HCT116 (cell line): ENCODE measurements at places on chromosomes 11 and 22.
A peak's percentile ranks its signal among the peaks of the same experiment; 100 is the strongest.

DNA sequence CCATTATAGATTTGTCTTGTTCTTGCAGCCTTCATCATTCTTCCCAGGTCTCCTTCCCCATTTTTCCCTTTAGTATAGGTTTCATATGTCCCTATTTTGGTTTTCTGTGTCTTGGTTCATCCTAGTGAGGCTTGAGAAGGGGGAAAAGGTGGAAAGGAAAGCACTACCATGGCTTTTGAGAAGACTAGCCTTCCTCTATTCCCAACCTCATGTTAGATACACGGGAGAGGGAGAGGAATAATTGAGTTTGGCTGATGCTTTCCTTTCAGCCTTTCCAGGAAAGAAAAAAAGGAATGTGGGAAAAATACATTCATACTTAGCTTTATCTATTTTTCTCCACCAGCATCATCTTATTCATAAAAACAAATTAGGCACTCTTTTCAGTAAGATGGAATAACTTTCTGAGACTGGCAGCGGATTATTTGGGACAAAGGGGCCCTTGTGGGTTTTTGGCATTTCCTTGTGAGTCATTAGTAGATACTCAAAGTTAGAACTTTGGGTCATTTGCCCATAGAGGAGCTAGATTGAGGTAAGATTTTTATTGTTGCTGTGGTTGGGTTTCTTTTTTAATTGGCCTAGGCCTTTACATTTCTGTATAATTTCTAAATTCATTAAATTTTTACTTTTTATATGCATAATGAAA, 23.8 kb downstream of the CAPRIN1 start:
- H3K4me1 ChIP-seq, result peaks cover 41% of the 10 kb centered on the region
- peak overlapping the region; percentile 76 for H3K27ac ChIP-seq

GRCh38 chr22:37243402-37244113, 511 bp downstream of the RAC2 start:
- H3K4me1 ChIP-seq, result peaks cover 11% of the 10 kb centered on the region
- peak overlapping the region; percentile 71 for H3K4me3 ChIP-seq
- H3K27ac ChIP-seq, result peak overlapping the region; percentile 54; the same call in 1 of the 2 replicates
- H3K36me3 ChIP-seq, result no peaks in the 10 kb centered on the region
- H3K27me3 ChIP-seq, result no peaks in the 10 kb centered on the region

DNA sequence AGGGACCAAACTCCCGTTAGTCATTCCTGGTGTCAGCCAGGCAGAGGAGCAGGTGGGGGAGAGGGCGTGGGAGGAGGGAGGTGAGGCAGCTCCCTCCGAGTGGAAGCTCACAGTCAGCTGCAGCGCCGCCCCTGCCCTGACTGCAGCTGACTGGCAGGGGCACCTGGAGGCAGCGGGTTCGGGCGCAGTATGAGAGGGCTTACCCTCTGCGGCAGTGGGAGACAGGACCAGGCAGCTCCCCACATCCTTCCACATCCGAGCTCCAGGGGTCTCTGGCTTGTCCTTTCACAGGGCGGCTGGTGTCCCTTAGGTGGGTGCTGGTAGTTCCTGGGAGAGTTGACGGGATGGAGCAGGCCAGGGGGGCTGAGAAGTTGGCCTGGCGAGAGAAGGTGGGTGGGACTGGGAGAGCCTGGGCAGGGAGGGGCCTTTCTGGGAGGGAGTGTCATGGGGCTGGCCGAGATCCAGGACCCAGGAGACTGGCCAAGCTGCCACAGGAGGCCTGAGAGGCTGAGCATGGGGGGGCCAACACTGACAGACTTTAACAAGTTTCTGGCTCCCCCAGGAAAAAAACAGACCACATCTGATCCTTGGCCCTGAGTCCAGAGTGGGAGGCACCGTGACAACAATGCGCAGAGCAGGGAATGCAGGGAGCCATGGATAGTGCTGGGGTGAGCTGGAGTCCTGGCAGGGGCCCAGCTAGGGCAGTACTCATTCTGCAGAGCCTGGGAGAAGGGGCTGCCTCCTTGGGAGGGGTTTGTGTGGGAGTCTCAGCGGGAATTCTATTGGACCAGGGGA, 4.9 kb downstream of the ADORA2A start:
- no peaks in the 10 kb centered on the region for H3K27me3 ChIP-seq
- no peaks in the 10 kb centered on the region for H3K36me3 ChIP-seq
- no peak for DNase-seq
- H3K4me1 ChIP-seq, result no peaks in the 10 kb centered on the region

GRCh38 chr11:111733016-111733415, 33.2 kb downstream of the PPP2R1B start:
- H3K36me3 ChIP-seq, result no peaks in the 10 kb centered on the region
- H3K27ac ChIP-seq, result no peak overlapping the region
- DNase-seq, result no peak

DNA sequence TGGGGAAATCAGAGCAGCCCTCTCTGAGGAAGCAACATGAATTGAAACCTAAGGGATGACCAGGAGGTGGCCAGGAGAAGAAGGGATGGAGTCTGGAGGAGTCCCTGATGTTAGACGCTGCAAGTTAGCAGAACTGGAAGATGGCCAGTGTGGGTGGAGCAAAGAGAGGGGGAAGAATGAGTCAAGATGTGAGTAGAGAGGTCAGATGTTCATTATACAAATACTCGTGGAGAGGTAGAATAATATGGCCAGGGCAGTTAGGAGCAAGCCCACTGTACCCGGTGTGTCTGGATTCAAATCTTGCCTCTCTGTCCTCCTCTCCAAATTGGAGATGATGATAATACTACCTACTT, 242.0 kb downstream of the TENM4 start:
- no peak overlapping the region for H3K4me3 ChIP-seq
- no peaks in the 10 kb centered on the region for H3K4me1 ChIP-seq
- no peak for DNase-seq
- no peaks in the 10 kb centered on the region for H3K36me3 ChIP-seq

DNA sequence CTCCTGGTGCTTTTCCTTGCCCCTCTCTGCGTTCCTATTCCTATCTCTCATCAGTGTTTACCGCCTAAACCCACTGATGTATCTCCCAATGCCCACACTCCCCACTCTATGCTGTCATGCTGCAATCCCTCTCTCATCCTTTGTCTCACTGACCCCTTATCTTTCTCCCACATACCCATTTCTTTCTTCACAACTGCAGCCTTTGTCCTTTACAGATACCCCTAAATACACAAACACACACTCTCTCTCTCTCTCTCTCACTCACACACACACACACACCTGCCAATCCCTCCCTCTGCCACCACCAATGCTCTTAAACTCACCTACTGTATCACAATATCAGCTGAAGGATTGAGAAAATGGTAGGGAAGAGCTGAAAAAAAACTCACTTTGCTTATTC, 5.3 kb upstream of the OR52B2 start:
- peaks cover 54% of the 10 kb centered on the region for H3K27me3 ChIP-seq
- no peaks in the 10 kb centered on the region for H3K36me3 ChIP-seq
- no peak for DNase-seq
- H3K4me1 ChIP-seq, result no peaks in the 10 kb centered on the region
